NCI-H1092 (cell line): ENCODE measurements at places on chromosomes 3 and 15.

DNA sequence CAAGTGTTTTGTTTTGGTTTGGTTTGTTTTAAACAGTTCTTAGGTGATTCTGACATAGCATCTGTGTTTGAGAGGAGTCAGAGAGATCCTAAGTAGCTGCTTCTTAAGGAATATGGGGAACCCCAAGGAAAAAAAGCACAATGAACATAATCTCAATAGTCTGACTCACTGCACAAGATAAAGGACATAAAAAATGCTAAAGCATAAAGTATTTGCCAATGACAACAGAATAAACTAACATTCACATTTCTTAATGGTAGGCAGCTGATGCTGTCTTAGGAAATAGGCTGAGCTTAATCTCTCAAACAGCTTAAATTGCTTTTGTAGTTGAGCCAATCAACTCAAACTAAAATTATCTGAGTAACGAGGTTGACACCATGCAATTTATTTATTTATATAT, 2.9 kb downstream of the NCEH1 start:
- no peak for DNase-seq

- DNase-seq = no peak
These were observed at the start of gene PLA2G4F for GRCh38 chr15:42156243-42156922. Gene PLA2G4F, minus strand, starts transcription at chr15:42156636. Its CDS starts 87 bp downstream, at chr15:42156549.

- DNase-seq = no peak
These were observed 3.6 kb downstream of the NISCH start for GRCh38 chr3:52458770-52459545.

DNA sequence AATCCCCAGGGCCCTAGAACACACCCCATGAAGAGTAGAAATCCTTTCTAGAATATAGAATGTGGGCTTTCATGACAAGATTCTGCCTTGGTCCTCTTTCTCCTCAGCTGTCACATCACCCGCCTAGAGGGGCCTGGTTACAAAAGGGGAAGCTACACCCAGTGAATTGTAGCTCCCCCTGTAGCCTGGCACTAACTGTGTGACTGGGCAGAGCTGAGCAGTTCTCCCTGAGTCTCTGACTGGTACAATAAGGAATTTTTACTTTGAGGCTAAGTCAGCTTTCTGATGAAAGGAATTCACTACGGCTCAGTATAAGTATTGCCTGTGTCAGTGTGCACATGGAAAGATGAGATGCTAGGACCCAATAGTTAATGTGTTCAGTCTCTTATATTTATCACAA, 28.7 kb upstream of the ZNF148 start:
- no peak for DNase-seq

GRCh38 chr3:118525077-118525476, 509.6 kb downstream of the IGSF11 start:
- DNase-seq = no peak
